ENCODE measurements at places on chromosomes 1 and 21.

- DNase-seq = no peak
Measured at GRCh38 chr1:112673592-112674439, 643 bp upstream of the MOV10 start.

DNA sequence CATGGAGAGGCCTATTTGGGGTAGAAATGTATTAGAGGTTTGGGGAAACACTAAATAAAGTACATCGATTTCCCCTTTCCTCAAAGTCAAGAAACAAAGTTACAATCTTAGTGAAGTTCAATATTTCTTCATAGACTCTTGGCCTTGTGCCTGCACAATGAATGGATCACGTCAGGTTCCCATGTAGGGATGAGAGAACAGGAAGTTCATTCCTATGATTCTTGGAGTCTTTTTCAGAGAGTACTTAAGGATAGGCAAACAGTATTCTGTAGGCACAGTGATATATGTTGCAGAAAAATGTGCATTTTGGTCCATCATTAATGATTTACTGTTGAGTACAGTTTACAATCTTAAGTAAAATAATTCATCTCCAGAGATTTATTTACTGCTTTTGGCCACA, 275.5 kb downstream of the RGS7 start:
- DNase-seq = no peak

GRCh38 chr1:206872139-206872538, 6.7 kb downstream of the IL20 start:
- DNase-seq = no peak

GRCh38 chr21:42193721-42194120, 25.2 kb upstream of the ABCG1 start:
- no peak for DNase-seq

DNA sequence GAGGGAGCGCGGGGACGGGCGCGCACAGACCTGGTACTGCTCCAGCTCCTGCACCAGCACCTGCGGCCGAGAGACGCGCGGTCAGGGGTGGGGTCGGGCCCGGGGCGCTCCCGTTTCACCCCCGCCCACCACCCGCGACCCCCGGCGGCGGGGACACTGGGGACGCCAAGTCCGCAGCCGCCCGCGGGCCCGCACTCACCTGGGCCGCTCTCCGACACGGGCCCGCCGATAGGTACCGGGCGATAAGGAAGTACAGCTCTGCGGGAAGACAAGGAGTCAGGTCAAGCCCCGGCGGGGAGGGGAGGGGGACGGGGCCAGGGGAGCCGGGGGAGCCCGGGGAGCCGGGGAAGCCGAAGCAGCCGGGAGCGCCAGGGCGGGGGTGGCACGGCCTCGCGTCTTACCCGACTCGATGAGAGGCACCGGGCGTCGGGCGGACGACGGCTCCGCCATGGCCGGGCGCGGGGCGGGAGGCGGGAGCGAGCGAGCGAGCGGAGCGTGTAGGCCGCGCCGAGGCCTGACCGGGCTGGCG, 326 bp downstream of the BRWD1 start:
- no peak for DNase-seq

DNA sequence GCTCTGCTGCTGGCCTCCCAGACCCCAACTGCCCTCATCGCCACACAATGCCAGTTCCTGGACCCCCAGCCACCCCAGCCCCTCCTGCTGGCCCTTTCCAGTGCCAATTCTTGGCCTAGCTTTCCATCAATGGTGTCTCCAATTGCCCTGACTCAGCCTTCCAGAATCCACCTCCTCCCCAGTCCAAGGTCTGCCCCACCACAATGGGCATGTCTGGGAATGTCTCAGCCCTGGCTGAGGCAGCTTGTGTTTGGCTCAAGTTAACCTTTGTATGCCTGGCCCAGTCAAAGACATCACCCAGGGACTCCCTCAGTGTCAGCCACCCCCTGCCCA, 16.4 kb downstream of the ALDH4A1 start:
- DNase-seq = no peak

GRCh38 chr21:33975548-33976081, 60.0 kb upstream of the ATP5PO start:
- DNase-seq = peak; percentile 84

GRCh38 chr1:219427403-219427802, 185.5 kb downstream of the ZC3H11B start:
- no peak for DNase-seq

GRCh38 chr1:220873868-220874655, 5.2 kb upstream of the HLX start:
- no peak for DNase-seq

DNA sequence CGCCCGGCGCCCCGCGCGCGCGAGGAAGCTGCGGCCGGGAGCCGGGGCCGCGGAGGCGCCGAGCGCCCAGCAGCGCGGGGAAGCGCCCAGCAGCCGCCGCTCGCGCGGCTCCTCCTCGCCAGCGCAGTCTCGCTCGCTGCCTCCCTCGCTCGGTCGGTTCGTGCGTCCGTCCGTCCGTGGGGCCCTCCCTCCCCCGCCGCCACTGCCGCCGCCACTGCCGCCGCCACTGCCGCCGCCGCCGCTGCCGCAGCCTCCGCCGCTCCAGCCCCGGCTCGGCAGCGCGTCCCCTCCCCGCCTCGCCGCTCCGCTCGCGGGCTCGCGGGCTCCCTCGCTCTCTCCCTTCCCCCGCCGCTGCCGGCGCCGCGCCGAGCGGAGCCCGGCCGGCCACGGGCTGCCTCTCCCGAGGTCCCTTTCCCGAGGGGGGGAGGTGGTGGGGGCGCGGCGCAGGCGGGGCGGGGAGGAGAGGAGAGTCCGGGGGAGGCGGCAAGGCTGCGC, at the start of gene KCND3:
TSS of gene KCND3 (minus strand) at position 138 of the 495 bp plus-strand sequence.
- peak; percentile 57 for DNase-seq

GRCh38 chr1:167175901-167176300, 44.8 kb upstream of the POU2F1 start:
- no peak for DNase-seq

DNA sequence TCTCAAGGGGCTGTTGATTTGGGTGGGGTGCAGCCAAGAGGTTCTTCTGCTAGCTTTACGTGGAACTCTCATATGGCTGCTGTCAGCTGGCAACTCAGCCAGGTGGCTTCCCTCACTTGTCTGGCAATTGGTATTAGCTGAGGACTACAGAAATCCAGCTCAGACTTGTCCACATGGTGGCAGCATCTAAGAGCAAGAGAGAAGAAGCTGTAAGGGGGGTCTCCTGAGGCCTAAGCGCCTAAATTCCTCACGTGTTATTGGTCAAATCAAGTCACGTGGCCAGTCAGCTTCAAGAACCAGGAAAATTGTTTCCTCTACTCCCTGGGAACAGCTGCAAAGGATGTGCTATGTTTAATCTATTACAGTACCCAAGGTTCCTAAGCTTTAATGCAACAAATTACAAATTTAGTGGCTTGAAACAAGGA, 4.2 kb upstream of the DYRK3 start:
- DNase-seq = no peak

DNA sequence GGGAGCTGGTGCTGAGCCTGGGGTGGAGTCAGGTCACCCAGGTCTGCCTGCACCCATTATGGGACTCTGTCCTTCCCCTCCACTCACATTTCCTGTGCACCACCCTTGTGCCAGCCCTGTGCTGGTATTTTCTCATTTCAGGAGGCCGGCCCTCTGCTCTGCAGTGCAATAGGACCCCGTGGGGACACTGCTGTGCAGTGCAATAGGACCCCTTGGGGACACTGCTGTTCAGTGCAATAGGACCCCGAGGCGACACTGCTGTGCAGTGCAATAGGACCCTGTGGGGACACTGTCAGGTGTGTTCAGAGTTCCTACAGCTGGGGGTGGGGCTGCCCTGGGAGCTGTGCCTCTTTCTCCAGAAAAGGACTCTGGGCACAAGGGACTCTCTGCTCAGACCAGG, 36.2 kb upstream of the DMBX1 start:
- no peak for DNase-seq

DNA sequence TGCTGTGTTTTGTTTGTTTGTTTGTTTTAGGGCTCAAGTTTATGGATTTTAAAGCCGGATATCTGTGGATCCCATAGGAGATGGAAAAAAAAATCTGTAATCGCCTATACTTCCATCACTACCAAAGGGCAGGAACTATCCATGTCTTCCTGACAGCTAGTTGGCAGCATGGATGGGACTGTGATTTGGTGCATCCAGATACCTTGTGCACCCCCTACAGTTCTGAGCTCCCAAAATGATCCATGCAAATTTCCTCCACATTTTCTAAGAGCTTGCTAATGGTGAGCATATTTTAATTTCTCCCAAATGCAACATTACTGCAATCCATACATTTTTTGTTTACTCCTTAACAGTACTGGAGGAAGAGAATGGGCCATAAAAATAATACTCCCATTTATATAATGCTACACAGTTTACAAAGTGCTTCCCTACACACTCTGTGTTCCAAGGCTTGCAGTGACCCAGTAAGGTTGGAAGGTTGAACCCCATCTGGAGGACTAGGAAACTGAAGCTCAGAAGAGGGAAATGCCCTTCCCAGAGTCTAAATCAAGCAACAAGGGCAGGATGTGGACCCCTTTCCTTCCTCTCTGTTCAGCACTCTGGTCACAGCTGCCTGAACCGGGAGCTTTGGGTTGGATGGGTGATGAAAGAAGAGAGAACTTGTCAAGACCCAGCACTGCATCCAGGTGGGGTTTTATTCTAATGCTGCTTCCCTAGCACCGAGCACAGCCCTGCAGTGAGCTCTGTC, 48.0 kb downstream of the CAPN8 start:
- DNase-seq = no peak

DNA sequence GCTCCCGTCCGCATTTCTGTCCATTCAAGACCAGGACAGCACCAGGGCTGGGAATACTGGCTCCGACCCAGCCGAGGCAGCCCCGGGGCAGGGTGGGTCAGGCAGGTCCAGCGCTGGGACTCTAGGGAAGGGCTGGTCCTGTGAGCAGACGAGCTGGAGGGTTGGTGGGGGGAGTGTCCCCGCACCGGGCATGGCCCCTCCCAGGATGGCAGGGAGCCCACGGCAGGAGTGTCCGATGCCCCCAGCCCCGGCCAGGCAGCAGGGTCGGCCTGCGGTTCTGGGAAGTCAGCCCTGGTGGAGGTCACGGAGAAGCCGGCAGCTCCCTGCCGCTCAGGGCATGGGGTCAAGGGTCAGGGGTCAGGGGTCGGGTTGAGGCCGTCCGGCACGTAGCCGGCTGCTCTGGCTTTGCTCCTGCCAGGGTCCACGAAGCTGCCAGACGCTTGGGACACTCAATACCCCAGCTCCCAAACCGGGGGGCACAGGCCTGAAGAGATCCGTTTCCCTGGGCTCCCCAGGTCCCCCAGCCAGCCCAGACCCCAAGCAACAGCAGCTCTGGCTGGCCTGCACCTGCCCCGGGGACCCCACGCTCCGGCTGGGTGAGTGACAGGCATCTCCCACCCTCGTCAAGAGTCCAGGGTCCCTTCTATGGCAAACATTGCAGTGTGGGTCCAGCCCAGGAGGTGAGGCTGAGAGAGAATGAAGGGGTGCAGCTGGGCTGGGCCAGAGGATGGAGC, 6.7 kb downstream of the C1QTNF12 start:
- DNase-seq = no peak

DNA sequence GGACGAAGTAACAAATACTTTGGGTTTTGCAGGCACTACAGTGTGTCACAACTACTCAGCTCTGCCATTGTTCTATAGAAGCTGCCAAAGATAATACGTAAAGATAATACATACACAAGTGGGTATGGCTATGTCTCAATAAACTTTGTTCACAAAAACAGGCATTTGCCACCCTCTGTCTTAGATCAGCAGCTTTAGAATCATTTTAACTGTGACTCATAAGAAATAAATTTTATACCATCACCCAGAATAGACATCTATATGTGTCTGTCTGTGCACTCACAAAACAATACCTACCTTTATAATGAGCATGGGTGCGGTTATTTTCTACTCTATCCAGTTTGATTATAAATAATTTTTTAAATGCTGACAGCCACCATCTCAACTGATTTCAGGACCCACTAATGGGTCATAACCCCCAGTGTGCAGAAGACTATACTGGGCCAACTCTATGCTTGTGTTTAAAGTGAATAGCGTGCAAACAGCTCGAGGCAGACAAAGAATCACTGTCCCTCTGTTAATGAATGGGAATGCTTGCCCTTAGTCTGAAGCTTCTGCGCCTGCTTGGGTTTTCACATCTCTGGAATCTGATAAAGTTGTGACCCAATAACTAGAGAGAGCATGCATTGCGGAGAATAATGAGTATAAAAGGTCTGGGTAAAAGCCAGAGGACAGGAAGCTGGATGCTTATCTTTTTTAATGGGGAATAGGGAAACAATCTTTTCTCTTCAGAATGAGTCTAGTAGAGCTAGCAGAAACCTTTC, 216.2 kb downstream of the PLPP3 start:
- DNase-seq = no peak

GRCh38 chr21:21730512-21730911, 732.3 kb downstream of the NCAM2 start:
- no peak for DNase-seq

DNA sequence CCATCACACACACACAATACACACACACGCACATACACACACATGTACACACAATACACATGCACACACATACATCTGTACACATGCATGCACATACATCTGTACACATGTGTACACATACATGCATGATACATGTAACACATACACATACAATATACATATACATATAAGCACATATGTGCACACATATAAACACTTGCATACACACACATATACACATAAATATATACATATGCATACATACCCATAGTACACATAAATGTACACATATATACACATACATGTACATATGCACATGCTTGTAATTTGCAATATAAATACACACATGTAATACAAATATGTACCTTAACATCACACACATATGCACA, 282.6 kb upstream of the VAMP3 start:
- DNase-seq = no peak

- no peak for DNase-seq
Measured at GRCh38 chr1:3033790-3034090, 12.5 kb downstream of the ACTRT2 start.

- no peak for DNase-seq
Measured at GRCh38 chr1:59903141-59903754, 23.3 kb downstream of the CYP2J2 start.

DNA sequence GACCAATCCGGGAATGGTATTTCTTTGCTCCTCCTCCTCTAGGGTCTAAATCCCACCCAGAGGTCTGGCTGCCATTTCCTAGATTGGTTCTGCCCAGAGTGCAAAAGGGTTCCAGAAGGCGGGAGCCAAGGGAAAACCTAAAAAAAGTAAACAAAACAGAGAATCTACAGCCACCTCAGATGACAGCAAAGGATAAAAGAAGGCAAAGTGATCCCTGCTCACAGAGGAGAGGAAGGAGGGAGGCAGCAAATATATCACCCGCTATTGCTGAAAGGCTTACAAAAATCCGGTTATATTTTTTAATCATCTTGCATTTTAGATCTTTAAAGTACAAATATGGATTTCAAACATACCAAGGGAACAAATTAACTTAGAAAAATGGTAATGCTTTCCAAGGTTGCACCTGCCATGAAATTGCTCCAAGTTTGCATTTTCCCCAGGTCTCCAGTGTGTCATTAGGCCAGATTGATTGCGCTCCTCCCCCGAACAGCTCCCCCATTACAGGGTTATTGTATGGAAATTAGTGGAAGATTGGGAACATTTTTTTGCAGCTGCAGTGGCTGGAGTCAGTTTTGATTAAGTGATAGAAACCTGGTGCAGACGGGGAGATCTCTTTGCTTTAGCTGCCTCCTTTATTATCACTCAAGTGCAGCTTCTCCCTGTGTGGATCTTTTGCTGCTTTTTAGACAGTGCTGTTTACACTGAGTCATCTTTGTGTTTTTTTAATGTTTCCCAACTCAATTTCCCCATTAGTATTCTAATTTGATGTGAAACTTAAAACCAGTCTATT, 280.5 kb upstream of the CAMK1G start:
- no peak for DNase-seq
